ENCODE measurements at places on chromosomes 7 and 10.

DNA sequence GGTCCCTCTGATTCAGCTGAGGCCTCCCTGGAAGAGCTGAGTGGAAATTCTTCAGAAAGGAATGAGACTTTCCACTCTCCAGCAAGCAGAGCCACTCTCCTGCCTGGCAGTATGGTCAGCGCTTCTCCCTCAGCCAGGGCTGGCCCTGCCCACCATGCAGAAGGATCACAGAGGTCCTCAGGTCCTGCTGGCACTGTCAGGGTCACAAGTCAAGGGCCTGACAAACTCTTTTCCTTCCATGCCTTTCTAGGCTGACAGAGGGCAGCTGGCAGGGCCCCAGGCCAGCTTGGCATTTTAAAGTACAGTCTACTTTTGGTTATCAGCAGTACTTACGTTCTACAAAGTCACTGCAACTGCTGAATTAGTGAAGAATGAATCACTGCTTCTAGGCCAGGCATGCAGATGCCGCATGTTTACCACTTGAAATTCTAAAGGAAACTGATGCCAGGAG lies 119.3 kb upstream of the FRMD4A start:
- DNase-seq, result no peak

DNA sequence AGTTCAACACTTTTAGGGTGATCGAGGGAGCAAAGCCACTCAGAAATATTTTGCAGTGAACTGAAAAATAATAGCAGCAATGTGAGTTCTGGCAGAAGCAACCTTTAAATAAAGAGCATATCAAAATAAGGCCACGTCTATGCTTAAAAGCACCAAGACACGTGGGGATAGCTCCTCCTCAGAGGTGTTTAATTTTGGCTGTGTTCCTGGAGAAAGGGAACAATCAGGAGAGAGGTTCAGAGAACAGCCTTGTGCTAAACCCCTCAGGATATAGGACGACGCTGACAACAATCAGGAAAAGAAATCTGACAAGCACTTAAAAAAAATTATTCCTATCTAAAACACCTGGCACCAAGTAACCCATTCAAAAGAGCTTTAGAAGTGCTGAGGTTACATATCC lies 471.9 kb upstream of the CELF2 start:
- DNase-seq, result no peak

- no peak for DNase-seq
Measured at GRCh38 chr7:70288781-70289456, 690.6 kb downstream of the AUTS2 start.

GRCh38 chr7:107387128-107387527 lies 82.7 kb upstream of the GPR22 start:
- no peak for DNase-seq

GRCh38 chr10:98431016-98431415 lies 15.7 kb downstream of the HPS1 start:
- DNase-seq, result no peak

GRCh38 chr7:47905076-47905920 lies 43.0 kb downstream of the PKD1L1 start:
- DNase-seq, result no peak

DNA sequence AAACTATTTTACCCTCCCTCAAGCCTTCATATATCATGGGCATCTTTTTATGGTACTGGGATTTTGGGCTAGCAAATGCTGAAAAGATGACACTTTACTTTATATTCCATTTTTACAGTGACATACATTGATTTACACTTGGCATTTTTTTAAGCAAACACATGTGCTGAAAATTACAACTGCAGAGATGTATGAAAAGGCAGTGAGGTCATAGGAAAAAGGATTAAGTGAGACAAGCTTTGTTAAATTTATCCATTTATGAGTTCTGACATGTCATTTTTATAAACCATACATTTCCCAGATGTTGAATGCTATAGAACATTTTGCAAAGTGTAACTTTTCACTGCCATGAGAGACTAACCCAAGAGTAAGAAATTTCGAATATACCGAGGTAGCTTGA lies 68.8 kb upstream of the RSU1 start:
- DNase-seq, result no peak

GRCh38 chr10:112899391-112900065 lies 50.5 kb upstream of the TCF7L2 start:
- DNase-seq, result no peak

- no peak for DNase-seq
Measured at GRCh38 chr7:39880556-39880955, 69.5 kb upstream of the CDK13 start.

- no peak for DNase-seq
Measured at GRCh38 chr10:54660397-54660796, 140.6 kb downstream of the PCDH15 start.

DNA sequence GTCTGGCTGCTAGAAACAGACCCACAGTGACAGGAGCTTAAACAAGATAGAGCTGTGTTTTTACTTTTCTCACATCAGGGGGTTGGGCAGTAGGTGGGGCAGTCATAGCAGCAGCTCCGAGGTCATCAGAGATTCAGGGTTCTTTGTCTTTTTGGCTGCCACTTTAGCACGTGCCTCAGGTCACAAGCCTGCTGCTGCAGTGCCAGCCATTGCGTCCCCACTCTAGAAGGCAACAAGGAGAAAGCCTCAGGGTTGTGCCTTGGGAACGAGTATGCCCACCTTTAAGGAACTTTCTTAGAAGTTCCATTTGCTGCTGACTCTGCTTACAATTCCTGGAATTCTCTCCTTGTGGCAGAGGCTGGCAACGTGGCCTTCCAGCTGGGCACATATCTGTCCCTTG lies 660.7 kb upstream of the FOXK1 start:
- DNase-seq, result no peak

DNA sequence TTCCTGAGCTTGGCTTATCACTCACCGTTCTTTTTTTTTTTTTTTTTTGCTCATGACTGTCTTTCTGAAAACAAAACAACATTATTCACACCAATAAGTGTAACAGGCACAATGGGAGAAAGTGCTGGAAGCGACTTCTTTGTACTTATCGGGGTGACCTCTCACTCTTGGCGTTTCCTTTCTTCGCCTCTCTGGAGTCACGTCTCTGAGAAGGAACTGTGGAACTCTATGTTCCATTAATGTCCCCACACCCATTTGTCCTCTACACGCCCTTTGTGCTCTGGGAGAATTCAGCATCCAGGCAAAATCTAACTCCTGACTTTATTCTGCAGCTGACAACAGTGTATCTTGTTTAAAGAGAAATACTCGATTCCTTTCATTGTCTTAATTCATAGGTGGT lies 70.8 kb upstream of the FAM204A start:
- no peak for DNase-seq

- no peak for DNase-seq
Measured at GRCh38 chr10:64682043-64682442, 1160.8 kb downstream of the REEP3 start.

DNA sequence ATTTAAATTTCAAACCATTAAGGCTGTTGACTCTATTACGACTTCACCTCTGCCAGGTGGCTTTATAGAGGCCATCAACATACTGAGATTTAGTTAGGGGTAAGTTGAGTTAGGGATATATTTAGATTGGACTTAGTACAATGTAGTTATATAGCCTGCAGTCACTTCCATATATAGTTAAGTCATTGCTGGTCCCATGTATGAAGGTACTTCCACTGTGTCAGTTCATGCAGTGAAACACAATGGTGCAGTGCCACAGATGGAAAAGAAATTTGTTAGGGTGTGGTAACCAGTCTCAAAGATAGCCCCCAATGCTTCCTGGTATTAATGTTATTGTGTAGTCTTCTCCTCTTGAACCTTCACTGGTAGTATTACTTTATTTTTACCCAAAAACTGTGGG lies 12.6 kb upstream of the TSPAN13 start:
- DNase-seq, result no peak
